Peyer's patch (tissue), 4 donors: ENCODE measurements at places on chromosomes 3 and 15. TPM values are rescaled to one million over a fixed set of nuclear protein-coding genes. Genes with fewer than 3 reads are reported as not detected.

- no peaks in the 10 kb centered on the region for H3K27me3 ChIP-seq
- no peaks in the 10 kb centered on the region for H3K4me1 ChIP-seq
- no peak overlapping the region for H3K4me3 ChIP-seq
- no peak for DNase-seq
- H3K36me3 ChIP-seq, result no peaks in the 10 kb centered on the region
Measured at GRCh38 chr3:151501923-151502632, 41.2 kb upstream of the IGSF10 start.

DNA sequence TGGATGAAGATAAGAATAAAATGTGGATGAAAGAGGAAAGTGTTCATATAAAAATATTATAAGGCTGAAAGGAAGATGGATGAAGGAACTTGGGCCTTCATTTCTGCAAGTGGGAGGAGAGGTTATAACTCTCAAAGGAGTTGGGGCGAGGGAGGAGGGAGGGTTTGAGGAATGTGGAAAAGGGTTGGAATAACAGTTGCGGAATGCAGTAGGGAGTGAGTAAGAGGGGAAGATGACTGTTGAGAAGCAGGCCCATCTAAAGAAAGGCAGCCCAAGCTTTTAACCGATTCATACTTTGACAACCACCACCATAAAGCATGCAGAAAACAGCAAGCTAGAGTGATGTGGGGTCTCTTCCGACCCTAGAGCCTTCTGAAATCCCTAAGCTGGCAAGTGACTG lies 8.3 kb upstream of the TM4SF4 start:
- H3K36me3 ChIP-seq, result no peaks in the 10 kb centered on the region
- H3K27me3 ChIP-seq, result no peaks in the 10 kb centered on the region
- no peak for DNase-seq
- H3K4me1 ChIP-seq, result no peaks in the 10 kb centered on the region

DNA sequence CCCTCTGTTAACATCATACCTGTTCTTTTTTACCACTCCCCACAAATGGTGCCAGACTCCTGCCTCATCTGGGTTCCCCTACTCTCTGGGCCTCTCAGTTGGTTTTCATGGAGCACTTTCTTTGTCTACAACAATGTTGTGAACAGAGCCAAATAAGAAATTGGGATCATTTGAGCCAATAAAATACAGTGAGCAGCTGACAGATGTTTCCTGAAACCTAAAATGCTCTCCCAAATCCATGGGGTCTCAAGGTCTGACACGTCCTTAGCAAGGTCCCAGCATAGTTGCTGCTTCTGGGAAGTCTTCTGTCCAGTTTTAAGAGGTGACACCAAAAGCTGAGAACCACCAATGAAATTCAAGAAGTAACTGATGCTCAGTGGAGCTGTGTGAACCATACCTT lies 1.7 kb downstream of the NMNAT3 start:
- no peaks in the 10 kb centered on the region for H3K36me3 ChIP-seq
- DNase-seq, result no peak
- no peak overlapping the region for H3K4me3 ChIP-seq
- no peak overlapping the region for H3K27ac ChIP-seq
- no peaks in the 10 kb centered on the region for H3K27me3 ChIP-seq

GRCh38 chr3:111936967-111937366 lies 41.9 kb upstream of the ABHD10 start:
- H3K27ac ChIP-seq, result no peak overlapping the region
- no peaks in the 10 kb centered on the region for H3K36me3 ChIP-seq
- no peaks in the 10 kb centered on the region for H3K27me3 ChIP-seq

The CCR8 gene
- not detected for total RNA-seq

The SKOR1 gene
- total RNA-seq, result 1.2 TPM

DNA sequence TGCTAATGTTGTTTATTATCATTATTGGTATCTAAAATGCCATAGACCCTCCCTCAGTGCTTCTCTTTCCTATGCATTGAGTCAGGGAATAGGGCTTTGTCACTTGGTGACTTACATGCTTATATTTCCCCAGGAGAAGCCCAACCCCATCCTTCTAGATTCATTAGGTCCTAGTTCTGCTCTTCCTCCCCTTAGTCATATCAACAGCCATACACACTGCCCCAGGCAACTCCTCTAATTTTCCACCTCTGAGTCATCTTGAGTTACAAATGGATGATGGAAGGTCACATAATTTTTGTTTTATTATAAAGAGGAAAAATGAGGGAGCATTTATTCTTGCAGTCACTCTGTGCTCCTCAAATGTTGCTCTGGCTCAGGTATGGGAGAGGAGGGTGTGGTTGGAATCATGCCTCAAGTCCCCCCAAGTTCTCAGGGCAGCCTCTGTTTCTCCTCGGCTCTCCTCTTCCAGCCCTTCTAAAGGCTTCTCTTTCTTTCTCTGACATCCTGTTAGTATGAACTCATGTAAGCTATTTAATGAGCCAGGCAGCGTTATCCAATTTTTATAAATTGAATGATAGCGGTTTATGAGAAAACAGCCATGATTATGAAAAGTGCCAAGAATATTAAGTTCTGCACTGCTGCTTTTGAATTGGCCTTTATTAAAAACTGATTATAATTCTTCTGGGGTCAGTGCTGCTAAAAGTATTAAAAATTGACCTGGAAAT lies 45.6 kb upstream of the FSTL1 start:
- H3K4me3 ChIP-seq, result no peak overlapping the region
- H3K27me3 ChIP-seq, result no peaks in the 10 kb centered on the region
- DNase-seq, result no peak
- peak overlapping the region; percentile 10 for H3K27ac ChIP-seq
- no peaks in the 10 kb centered on the region for H3K4me1 ChIP-seq

The MOBP gene
- not detected for total RNA-seq

DNA sequence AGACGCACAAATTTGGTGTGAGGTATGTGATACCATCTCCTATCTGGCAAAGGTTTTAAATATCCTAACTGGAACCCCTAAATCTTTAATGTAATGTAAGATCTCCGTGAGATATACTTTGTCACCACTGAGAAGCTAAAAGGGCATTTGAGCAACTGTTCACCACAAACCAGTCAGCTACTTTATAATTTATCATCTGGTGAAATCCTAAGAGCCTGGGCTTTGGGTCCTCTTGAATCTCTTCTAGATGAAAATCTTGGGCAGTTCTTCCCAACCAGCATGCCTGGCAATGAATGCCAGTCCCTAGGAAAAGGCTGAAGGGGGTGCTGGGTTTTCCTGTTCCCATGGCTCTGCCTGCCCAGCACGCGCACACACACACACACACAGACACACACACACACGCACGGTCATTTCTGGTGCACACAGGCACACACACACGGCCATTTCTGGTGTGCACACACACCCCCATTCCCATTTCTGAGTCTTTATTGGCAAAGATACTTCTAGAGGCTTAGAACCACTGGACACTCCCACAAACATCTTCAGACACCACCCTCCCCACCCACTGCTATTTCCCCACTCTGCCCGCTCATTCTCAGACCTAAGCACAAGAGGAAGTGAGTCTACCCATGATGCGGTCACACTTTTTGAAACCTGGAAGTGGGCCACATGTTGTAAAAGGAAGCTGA lies 72.6 kb downstream of the MYO1E start:
- H3K4me1 ChIP-seq, result peaks cover 39% of the 10 kb centered on the region
- no peak overlapping the region for H3K4me3 ChIP-seq
- DNase-seq, result peak; percentile 86
- no peaks in the 10 kb centered on the region for H3K36me3 ChIP-seq
- H3K27ac ChIP-seq, result peak overlapping the region; percentile 78
- H3K27me3 ChIP-seq, result no peaks in the 10 kb centered on the region

- H3K36me3 ChIP-seq, result no peaks in the 10 kb centered on the region
- H3K4me1 ChIP-seq, result no peaks in the 10 kb centered on the region
- peak; percentile 36 for DNase-seq
- H3K27me3 ChIP-seq, result no peaks in the 10 kb centered on the region
Measured at GRCh38 chr3:13727890-13728289, 152.0 kb downstream of the WNT7A start.

DNA sequence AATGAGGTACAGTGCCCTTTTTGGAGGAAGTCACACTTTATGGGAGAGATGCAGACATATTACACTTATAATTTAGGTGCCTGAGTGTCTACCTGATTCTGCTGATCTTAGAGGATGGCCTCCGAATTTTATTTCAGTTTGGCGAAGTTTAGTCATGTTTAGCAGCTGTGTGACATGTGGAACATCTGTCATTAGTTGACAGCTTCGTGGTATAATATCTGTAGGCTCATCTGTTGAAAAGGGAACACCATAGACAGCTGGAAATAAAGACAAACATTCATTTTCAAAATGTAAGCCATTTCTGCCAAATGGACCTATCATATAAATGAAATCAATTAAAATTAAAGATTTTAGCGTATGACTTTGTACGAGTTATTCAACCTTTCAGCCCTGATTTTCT lies 165.4 kb downstream of the CFAP20DC start:
- H3K4me1 ChIP-seq, result no peaks in the 10 kb centered on the region
- H3K36me3 ChIP-seq, result no peaks in the 10 kb centered on the region
- H3K27me3 ChIP-seq, result no peaks in the 10 kb centered on the region

DNA sequence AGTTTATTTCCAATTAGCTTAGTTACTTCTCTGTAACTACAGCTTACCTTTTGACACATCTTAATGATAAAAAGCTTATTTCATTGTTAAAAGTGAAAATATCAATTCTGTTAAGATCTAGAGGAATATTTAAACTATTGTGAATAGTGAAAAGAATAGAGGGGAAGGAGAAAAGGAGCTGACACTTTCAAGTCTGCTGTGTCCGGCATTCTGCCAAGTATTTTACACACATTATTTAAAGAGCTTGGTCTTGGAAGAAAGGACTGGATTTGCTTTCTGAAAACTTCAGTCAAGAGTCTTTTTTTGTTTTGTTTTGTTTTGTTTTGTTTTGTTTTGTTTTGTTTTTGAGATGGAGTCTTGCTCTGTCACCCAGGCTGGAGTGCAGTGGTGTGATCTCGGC lies 34.8 kb downstream of the CCDC80 start:
- no peaks in the 10 kb centered on the region for H3K4me1 ChIP-seq
- no peak for DNase-seq
- H3K36me3 ChIP-seq, result no peaks in the 10 kb centered on the region
- no peak overlapping the region for H3K4me3 ChIP-seq

DNA sequence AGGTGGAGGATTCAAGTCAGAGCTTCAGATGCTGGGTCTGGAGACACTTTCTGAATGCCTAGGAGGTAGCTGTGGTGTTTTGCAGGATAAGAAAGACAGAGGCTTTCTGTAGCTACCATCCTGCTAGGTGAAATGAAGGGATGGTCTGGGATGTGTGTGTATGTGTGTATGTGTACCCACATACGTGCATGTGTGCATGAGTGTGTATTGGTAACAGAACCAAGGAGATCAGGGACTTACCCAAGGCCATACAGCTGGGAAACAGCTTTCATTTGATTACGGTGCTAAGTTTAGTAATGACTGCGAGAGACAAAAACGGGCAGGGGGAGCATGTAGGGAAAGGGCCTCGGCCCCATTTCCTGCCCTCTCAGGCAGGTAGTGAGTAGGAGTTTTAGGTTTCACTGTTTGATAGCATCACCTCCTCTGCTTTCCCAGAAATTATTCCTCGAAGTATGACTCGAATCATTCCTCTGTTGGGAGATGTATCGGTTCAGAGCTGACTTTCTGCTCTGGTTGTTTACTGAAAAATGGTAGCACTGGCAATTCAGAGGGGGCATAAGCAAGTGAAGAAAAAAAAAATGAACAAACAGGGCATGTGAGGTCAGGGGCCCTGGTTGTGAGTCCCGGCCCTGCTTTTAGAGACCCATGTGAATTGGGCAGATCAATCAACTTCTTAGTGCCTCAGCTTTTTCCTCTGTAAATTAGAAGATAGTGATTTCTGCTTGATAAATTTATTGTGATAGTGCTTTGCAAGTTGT lies 130.7 kb downstream of the LPP start:
- peak overlapping the region; percentile 7 for H3K27ac ChIP-seq
- no peak for DNase-seq
- H3K36me3 ChIP-seq, result no peaks in the 10 kb centered on the region
- H3K27me3 ChIP-seq, result no peaks in the 10 kb centered on the region
- H3K4me3 ChIP-seq, result no peak overlapping the region
- no peaks in the 10 kb centered on the region for H3K4me1 ChIP-seq

DNA sequence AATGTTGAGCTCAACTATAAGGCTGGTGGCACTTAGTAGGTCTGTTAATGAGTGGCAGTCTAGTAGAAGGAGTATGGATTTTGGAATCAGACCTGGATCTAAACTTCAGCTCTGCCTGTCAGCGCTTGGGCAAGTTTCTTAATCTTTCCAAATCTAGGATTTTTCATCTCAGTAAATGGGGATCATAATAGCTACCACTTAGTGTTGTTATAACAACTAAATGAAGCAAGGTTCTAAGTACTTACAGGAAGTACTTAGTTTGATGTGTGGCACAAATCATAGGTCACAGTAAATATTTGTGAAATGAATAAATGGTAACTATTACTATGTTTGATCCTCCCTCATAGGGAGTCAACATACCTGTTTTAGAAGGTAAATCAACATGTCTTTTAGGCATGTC lies 31.4 kb downstream of the SLC49A4 start:
- no peaks in the 10 kb centered on the region for H3K27me3 ChIP-seq
- no peak overlapping the region for H3K4me3 ChIP-seq
- H3K4me1 ChIP-seq, result no peaks in the 10 kb centered on the region
- no peak overlapping the region for H3K27ac ChIP-seq

- no peak for DNase-seq
- H3K27ac ChIP-seq, result no peak overlapping the region
- H3K36me3 ChIP-seq, result no peaks in the 10 kb centered on the region
- H3K27me3 ChIP-seq, result no peaks in the 10 kb centered on the region
- H3K4me3 ChIP-seq, result no peak overlapping the region
Measured at GRCh38 chr15:37773111-37773860, 161.2 kb upstream of the TMCO5A start.

The GOLGA8J gene
- total RNA-seq, result not detected

The OXSM gene
- 20.3 TPM for total RNA-seq

The PRSS50 gene
- total RNA-seq, result not detected

GRCh38 chr3:190319660-190320059 lies 2.6 kb downstream of the CLDN1 start:
- H3K27me3 ChIP-seq, result no peaks in the 10 kb centered on the region
- no peak for DNase-seq
- no peak overlapping the region for H3K27ac ChIP-seq
- H3K4me3 ChIP-seq, result peak overlapping the region; percentile 12
- H3K4me1 ChIP-seq, result no peaks in the 10 kb centered on the region

DNA sequence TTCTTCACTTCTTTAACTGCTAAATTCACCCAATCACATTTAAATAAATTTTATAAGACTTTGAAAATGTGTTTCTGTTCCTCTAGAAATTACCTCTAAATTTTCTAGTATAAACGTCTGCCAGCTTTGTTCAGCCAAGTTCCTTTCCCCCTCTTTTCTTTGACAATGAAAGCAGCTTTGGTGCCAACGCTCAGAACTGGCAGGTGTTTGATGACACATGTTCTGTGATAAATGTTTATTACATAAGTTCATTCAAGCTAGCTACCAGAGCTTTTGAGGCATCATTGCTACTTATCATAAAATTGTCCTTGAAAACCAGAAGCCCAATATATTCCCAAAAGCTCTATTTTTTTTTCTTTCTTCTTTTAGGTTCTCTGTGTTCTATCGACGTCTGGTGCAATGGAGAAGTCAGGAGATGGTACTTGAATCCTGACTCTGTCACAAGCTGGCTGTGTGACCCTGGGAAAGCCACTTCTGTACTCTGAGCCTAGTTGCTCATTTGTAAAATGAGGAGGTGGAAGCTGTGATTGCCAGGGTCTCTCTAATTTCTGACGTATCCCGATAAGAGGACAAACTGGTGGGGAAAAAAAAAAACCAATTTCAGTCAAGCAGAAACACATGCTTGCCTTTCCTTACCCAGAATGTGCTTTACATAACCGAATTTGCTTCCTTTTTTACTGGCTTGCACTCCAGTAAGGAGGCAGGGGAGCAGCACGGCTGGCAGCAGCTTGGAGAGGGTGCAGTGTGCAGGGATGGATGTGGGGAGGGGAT lies 187.1 kb upstream of the LPP start:
- no peak overlapping the region for H3K4me3 ChIP-seq
- H3K27ac ChIP-seq, result no peak overlapping the region
- H3K4me1 ChIP-seq, result no peaks in the 10 kb centered on the region

- DNase-seq, result no peak
- no peaks in the 10 kb centered on the region for H3K36me3 ChIP-seq
- no peaks in the 10 kb centered on the region for H3K4me1 ChIP-seq
- no peak overlapping the region for H3K27ac ChIP-seq
Measured at GRCh38 chr15:93645594-93645993, 556.6 kb upstream of the RGMA start.
